HS-27A (cell line): ENCODE measurements at places on chromosomes 7 and 10.

- DNase-seq = peak; percentile 31
These were observed 137.3 kb downstream of the ANLN start for GRCh38 chr7:36526863-36527548.

- DNase-seq = no peak
These were observed 205.3 kb upstream of the HABP2 start for GRCh38 chr10:113347508-113347907.

DNA sequence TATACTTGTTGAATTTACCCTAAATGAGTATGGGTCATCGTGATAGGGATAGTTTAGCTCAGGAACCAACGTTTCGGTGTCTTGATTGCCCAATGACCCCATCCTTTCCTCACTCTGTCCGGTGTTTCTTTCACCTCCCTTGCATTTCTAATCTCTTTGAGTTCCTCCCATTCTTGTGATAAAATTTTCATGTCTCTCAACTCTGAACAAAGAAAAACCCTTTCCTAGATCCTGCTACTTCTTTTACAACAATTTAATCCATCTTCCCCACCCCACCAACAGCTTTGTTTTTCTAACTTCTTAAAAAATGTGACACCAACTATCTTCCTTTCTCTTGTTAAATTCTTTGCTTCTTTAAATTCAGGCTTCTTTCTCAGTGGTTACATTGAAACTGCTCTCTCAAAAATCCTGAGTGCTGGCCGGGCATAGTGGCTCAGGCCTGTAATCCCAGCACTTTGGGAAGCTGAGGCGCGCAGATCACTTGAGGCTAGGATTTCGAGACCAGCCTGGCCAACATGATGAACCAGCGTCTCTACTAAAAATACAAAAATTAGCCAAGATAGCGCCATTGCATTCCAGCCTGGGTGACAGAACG lies 130.3 kb upstream of the MINDY3 start:
- DNase-seq = no peak

DNA sequence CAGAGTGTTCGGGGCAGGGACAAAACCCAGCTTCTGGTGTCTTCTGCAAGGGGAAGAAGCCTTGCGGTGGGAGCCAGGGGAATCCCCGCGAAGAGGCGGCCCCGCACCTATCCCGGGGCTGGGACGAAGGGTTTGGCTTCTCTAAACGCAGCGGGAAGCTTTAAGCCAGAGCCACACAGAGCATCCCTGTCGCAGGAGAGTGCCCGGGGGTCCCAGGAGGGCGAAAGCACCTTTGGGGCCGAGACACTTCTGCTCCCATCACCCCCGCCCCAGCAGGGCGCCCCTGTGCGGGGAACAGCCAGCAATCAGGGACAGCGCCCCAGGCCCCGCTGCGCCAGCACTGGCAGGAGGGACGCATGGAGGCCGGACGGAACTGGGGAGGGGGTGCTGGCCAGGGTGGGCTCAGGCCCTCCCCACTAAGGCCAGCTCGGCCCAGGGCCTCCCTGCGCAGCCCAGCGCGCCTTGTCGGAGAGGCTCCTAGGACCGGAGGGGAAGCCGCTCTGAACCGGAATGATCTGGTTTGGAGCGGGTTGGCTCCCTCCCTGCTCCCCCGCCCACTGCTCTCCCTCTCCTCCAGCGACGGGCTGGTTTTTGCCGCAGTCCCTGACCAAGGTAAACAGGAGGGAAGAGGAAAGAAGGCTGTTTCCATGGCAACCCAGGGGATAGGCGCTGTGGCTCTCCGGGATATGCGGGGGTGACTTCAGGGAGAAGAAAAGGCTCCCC lies 63.9 kb downstream of the TMEM209 start:
- DNase-seq = no peak
